Activated T-helper 17 cell treated with anti-CD3 and anti-CD28 coated beads, Interleukin-2, amount 50 U/mL, for 72 hours (primary cell): ENCODE measurements at places on chromosomes 6 and 20. TPM values are rescaled to one million over a fixed set of nuclear protein-coding genes. Genes with fewer than 3 reads are reported as not detected.

GRCh38 chr6:105596284-105596755, 193.4 kb upstream of the PREP start:
- ATAC-seq = no peak

GRCh38 chr6:137901454-137901853, 34.4 kb downstream of the TNFAIP3 start:
- no peak for ATAC-seq

Gene GABRR1
- total RNA-seq = not detected

Gene DZANK1
- total RNA-seq = 3.2 TPM

- no peak for ATAC-seq
Observed at GRCh38 chr6:19538096-19538495, 299.1 kb upstream of the ID4 start.

Gene MYBL2
- 41.4 TPM for total RNA-seq

DNA sequence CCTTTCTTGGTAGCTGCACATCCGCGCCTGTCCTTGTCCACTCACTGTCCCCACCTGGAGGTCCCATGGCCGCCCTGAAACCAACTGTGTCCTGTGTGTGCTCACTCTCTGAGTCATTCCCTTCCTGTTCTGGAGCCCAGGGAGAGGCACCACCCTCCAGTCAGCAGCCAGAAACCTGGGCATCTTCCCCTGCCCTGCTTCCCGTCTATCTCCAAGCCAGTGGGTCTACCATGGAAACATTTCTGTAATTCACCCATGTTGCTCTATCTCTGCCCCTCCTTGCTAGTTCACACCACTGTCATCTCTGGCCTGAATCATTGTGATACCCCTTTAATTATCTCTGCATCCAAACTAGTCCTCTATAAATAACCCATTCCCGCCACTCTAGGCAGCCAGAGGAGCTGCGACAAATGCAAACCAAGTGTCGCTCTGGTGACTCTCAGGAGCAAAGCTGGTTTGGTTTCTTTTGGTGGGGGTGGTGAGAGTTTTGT, 28.8 kb upstream of the SYNJ2 start:
- ATAC-seq = no peak

- no peak for ATAC-seq
Observed at GRCh38 chr6:93731306-93731705, 311.9 kb upstream of the EPHA7 start.

Gene RIPPLY2
- total RNA-seq = not detected

DNA sequence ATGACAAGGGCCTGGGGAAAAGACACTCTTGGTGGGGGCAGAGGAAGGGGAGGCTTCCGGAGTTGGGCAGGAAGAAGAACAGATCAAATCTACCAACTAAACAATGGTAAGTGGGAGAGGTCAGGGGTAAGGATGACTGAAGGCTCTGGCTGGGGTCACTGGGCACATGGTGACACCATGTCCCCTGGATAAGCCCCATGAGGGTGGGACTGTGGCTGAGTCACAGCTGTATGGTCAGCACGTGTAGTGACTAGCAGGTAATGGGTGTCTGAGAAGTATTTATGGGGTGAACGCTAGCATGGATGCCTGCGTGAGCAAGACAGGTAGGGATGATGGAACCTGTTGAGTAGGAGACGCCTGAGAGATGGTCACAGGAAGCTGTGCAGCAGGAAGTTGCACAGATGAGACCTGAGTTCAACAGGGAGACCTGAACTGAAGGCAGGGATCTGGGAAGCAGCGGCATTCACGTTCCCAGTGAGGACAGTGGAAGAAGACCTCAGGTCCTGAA, 64.5 kb upstream of the SNX9 start:
- ATAC-seq = no peak

DNA sequence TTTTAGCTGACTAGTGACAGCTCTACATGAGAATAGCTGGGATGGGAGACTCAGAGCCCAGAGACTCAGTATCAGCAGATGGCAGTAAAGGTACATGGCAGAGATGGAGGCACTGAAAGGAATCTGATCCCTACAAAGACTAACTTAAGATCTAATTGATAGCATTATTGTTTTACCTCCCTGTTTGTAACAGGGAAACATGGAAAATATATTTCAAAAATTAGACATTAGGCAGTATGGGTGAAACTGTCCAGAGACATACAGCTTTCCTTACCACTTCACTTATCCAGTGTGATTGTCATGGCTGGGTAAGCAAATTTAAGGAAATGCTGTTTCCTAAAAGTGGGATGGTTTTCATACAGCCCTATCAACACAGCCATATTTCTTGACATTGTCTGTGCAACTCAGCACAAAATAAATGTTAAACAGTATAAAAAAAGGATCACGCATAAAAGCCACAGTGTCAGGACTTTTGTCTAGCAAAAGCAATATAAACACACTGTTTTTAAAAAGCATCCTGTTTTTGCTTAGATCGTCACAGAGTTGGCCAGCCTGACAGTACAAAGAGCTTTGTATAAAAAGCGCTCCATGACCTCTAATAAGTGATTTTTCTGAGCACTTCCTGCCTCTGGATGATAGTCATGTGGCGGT, 376.9 kb downstream of the PHF3 start:
- no peak for ATAC-seq

DNA sequence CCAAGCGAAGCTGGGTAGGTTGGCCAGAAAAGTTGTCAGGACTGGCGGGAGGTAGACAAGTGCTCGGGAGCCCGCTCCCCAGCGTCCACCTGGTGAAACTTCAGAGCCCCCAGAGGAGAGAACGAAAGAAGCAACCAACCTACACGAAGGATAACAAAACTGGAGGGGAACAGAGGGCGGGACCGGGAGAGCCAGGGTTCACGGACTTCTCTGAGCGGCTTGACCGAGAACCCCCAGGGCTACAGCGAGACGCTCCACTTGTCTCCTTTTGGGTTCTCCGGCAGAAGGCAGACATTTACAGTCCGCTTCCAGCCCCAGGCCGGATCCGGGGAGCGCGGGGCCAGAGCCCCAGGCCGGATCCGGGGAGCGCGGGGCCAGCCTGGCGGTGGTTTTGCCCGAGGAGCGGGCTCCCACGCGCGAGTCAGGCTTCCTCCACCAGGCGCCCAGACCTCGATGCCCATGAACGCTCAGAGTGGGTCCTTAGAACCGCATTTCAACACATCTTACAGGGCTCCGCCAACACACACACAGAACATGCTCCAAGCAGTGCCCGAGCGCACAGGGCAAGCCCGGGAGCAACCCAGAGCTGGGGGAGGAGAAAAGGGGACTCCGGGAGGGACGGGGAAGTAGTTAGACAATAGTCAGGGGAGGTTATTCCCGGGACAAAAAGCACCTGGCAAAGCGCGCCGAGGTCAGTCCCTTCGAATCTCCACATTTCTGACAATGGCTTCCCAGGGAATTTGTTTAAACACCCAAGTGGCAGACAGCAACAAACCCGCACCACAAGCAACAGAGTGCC, 1.1 kb downstream of the PTPRK start:
- ATAC-seq = peak; percentile 18

Gene LAMA5
- total RNA-seq = 0.29 TPM

DNA sequence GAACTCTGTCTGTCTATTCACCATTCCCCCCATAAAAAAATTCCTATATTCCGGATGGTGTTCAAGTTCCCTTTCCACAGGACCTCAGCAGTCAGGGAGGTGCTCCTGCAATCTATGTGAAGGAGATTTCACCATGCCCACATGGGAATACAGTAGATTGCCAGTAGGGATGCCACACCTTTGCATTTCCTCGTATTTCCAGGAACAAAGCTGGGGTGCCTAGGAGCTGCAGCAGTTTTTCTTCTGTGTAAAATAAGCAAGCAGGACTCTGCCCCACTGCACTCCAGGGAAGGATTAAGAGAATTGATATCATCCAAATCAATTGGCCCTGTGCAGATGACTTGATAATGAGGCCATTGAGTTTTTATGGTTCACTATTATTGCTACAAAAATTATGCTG, 7.4 kb upstream of the KIF16B start:
- no peak for ATAC-seq
